ENCODE measurements at places on chromosomes 3 and 15. TPM values are rescaled to one million over a fixed set of nuclear protein-coding genes. Genes with fewer than 3 reads are reported as not detected.

DNA sequence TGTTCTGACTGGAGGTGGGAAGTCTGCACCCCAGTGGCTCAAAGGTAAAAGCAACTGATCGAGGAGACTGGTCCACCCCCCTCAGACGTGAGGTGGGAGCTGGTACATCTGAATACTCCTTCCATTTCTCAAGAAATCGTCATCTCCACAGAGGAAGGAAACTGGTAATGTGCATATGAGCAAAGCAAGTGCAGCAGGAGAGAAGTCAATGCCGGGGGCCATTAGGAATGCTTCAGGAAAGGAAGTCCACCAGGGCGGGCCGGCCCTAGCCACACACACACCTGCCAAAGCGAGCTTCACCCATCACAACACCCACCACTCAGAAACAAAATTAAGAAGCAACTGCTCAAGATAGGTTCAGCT is 8.5 kb downstream of the TBC1D2B start:
- DNase-seq, result peak; percentile 84

DNA sequence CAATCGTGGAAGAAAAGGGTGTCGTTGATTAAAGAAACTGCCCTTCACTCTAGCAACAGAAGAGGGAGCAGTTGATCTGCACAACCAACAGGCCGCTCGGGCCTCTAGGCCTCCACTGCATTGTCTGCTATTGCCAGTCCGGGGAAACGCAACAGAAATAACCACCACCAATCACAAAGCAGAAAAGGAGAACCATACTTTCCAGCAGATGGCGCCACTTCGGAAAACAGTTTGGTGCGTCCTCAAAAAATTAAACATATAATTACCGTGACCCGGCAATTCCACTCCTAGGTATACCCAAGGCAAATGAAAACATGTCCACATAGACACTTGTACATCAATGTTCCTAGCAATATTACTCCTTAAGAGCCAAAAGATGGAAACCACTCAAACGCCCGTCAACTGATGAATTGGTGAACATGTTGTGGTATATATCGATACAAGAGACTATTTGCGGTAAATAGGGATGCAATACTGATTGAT is 154.1 kb downstream of the TJP1 start:
- DNase-seq, result peak; percentile 96

- DNase-seq, result no peak
Observed at GRCh38 chr15:100861511-100861991, 18.1 kb upstream of the ALDH1A3 start.

- no peak for DNase-seq
Observed at GRCh38 chr3:77475507-77475906, 435.6 kb downstream of the ROBO2 start.

GRCh38 chr15:51335538-51336410 is 2.6 kb downstream of the CYP19A1 start:
- no peak for DNase-seq

DNA sequence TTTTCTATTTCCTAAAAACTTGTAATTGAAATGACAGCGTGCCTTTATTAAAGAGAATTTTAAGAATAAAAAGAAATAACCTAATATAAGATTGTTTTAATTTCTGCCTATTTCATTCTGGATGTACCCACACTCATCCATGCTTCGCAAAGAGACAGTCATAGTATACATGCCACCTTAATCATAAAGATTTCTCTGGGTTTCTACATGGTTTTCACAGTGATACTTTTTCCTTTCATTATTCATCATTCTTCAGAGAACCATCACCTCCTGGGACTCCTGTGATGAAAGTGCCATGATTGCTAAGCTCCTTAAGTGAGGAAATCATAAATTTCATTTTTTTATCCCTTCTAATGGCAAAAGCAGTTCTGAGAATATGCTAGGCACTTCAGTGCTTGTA is 4.3 kb upstream of the CCR8 start:
- DNase-seq, result no peak

GRCh38 chr3:72013084-72013483 is 228.1 kb upstream of the PROK2 start:
- no peak for DNase-seq

NMB gene
- total RNA-seq, result 4.6 TPM

All from dermis blood vessel endothelial cell (primary cell).